ENCODE measurements at places on chromosomes 6 and 20.

GRCh38 chr6:30965140-30965601, 18.3 kb upstream of the MUC21 start:
- DNase-seq: no peak

DNA sequence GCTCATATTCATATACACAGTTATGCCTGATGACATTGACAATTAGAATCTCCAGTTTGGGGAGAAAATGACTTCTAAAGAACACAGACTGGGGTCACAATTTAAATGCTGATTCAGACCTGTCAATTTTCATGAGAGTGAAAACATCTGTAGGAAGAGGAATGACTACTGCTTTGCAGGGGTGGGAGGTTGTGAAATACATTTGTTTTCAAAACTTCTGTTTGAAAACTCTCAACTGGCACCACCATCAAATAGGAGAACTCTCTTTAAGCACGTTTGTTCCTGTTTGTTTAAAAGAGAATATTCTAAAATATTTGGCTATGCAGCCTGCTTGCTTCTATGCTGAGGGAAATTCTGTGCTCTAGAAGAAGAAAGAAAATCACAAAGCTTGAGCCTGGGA, 50.8 kb upstream of the ADGRF5 start:
- DNase-seq: no peak

DNA sequence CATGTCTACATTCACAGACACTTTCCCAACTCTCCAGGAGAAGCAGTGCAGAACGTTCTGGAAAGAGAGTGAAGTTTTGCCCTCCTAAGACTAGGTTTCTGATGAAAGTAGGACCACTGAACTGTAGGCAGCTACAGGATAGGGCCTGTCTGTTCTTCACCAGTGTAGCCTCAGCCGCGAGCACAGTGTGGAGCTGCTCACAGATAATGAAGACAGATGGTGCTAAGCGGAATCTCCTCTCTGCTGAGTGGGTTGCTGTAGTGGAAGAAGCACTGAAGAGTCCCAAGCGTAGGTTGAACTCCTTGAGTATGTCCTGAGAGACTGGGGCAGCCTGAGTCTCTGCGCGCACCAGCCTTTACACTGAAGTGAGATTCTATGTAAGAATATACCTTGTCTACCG, 170.2 kb downstream of the PACRG start:
- DNase-seq: no peak

DNA sequence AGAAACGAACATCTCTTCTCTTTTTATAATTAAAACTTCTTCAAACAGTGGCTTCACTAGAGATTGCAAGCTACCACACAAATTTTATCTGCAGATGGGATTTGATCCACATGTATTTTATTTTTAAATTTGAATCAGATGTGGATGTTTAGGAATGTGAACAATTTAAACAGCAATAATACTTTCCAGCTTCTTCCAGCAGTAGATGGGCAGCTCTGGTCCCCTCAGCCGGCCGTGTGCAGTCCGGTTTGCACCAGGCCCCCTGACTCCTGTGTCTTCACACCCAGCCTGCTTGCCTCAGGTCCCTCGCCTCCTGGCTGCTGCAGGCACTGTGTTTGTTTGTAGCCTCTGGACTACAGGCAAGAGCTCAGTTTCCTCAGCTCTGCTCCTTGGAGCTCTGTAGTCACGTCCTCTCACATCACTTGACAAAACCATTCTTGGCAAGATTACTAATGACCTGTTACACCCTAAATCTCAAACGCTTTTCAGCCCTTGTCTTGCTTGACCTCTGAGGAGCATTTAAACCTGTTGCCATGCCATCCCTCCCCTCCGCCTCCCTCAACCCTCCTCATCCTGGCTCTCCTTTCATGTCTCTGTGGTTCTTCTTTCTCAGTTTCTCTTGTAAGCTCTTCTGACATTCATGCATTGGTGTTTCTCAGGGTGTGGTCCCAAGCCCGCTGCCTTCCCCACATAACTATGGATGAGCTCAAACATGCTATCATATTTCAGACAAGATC, 13.2 kb upstream of the ZBTB24 start:
- DNase-seq: no peak

DNA sequence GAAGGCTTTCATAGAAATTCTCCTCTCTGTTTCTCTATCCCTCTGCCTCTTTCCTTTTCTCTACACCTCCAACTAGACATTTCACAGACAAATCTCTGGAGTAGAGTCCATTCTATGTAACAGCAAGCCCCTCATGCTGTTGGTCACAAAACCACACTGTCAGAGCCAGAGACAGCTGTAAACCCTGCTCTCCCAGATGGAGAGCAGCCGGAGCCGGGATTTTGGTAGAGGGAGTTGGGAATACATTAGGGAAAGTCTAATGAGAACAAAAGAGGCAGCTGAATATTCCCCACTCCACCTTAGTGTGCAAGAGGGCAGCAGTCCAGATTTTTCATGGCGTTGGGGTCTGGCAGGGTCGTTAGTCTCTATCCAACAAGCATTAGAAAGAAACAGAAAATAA, 68.3 kb upstream of the EDN1 start:
- no peak for DNase-seq

DNA sequence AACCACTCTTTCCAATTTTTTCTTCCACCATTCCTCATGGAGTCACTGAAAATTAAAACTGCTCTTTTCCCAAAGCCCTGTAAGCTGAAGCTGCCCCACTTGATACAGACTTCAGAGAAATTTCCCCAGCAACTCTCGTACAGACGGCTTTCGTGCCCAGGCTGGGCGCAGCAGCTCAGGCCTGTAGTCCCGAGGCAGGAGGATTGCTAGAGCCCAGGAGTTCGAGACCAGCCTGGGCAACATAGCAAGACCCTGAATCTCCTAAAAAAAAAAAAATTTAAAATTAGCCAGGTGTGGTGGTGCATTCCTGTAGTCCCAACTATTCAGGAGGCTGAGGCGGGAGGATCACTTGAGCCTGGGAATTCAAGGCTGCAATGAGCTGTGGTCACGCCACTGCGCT, 6.6 kb downstream of the PPDPF start:
- DNase-seq: no peak

GRCh38 chr6:30364591-30364990, 19.6 kb downstream of the RPP21 start:
- DNase-seq: no peak

- DNase-seq: no peak
These were observed 255.8 kb downstream of the TMEM242 start for GRCh38 chr6:157067507-157067906.

DNA sequence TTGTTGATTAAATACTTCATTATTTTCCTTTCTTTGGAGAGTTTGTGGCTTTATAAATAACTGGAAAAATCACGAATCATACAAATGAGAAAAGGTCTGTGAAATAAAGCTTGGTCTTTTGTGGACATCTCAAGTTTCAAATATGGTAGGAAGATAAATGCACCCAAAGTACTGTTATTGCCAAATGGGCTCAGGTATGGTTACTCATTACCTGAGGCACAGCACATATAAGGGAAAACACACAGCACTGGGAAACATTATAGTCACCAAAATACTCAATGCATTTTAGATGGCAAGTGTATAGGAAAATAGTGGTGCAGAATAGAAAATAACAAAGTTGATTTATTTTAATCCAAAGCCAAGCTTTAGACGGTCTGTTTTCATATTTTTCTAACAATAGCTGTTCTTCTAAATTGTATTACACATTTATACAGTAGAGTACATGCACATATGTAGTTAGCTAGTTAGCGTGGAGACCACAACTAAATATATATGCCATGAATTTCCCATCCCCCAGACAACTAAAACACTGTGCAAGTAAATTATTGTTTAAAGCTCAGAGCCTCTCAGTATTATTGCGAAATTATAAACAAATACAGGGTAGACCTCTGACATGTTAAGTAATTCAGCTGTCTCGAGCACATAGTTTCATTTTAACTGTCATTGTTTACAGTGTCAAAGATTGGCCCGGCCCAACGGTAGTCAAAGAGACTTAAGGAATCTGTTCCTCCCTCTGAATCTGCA, 336.0 kb downstream of the SYNE1 start:
- no peak for DNase-seq

GRCh38 chr6:17633465-17634188, 33.5 kb downstream of the FAM8A1 start:
- DNase-seq: no peak

- DNase-seq: no peak
These were observed 19.9 kb upstream of the BPIFA2 start for GRCh38 chr20:33148040-33148439.

GRCh38 chr6:125906158-125906998, 50.2 kb upstream of the HINT3 start:
- DNase-seq: no peak

DNA sequence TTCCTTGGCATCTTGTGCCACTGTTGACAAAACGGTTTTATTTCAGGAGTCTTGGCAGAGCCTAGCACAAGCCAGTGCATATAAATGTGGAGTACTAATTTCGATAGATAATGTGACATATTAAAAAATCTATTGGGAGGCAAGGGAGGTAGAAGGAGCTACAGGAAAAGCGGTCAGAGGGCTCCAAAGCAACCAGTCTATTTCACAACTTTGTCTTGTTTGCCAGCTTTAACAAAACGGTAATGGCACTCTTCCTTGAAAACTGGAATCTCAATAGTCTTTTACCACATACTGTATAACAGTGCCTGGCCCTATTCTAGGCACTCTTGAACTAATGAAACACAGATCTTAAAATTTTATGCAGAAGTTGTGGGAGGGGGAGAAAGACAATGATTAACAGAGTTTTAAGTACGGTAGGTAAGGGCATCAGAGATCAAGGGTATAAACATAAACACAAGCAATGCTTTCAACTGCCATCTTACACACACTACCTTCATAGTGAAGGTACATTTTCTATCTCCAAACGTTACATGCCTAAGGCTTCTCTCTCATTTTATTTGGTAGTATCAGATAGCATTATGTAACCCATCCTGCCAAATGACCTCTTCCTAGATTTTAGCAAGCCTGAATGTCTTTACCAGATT, 33.5 kb upstream of the SYNCRIP start:
- DNase-seq: no peak

GRCh38 chr6:108596956-108597355, 36.2 kb downstream of the FOXO3 start:
- no peak for DNase-seq
